ENCODE measurements at places on chromosomes 7 and 10.

DNA sequence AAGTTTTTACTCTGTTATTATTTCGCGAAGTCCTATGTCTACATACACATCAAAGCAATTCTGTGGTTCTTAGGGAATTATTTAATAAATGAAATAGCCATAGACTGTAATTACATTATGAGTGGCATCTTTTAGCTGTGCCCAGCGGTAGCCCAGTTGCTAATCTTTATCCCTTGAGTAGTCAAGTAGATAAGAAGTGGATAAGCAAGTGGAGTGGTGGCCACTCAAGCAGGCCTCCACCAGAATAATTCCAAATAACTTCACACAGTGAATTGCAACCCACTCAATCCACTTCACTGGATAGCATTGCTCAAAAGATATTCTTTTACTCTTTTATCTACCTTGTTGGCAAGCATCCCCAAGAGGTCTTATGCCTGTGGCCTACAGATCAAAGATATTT lies 349.7 kb downstream of the AUTS2 start:
- DNase-seq: no peak

DNA sequence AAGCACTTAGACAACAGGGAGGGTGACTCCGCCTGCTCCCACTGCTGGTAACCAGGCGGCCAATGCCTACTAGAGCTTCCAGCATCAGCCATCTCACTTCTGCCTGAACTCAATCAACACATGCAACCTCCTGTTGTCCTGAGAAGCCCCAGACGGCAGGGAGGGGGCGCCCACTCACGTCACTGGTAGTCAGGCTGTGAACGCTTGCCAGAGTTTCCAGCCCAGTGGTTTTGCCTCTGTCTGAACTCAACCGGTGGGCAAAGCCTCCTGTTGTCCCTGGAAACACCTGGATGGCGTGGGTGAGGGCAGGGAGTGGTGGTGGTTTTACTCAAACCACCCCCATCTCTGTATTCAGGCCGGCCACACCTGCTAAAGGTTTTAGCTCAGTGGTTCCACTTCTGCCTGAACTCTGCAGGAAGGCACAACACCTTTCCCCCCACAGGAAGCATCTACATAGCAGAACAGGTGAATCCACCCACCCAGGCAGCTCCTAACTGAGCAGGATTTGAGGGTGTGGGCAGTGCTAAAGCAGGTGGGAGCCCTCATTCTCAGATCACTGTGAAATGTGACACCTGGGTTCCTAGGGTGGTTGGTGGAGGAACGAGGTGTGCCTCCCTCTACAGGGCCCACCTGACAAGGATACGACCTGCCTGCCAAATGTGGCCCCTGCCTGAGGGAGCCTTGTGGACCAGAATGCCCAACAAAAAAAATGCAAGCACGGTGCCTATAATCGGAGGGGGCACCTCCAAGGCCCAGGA lies 563.0 kb upstream of the SEMA3D start:
- DNase-seq: no peak

GRCh38 chr10:57008189-57008588 lies 647.1 kb upstream of the ZWINT start:
- DNase-seq: no peak

GRCh38 chr7:2260820-2261219 lies 18.8 kb downstream of the NUDT1 start:
- DNase-seq: no peak

DNA sequence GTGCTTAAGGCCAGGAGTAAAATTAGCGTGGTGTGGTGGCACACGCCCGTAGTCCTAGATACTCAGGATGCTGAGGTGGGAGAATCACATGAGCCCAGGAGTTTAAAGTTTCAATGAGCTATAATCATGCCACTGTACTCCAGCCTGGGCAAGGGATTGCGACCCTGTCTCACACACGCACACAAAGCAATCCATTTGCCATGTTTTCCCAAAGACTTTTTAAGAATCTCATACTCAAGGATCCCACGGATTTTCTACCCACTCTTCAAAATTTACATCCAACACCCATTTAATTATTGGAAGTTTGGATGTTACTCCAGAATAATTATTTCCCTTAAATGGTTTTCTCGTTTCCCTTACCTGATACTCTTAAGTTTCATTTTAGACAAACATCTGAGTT lies 47.9 kb downstream of the IGF2BP3 start:
- DNase-seq: no peak

GRCh38 chr10:12631216-12631615 lies 281.9 kb downstream of the CAMK1D start:
- no peak for DNase-seq

DNA sequence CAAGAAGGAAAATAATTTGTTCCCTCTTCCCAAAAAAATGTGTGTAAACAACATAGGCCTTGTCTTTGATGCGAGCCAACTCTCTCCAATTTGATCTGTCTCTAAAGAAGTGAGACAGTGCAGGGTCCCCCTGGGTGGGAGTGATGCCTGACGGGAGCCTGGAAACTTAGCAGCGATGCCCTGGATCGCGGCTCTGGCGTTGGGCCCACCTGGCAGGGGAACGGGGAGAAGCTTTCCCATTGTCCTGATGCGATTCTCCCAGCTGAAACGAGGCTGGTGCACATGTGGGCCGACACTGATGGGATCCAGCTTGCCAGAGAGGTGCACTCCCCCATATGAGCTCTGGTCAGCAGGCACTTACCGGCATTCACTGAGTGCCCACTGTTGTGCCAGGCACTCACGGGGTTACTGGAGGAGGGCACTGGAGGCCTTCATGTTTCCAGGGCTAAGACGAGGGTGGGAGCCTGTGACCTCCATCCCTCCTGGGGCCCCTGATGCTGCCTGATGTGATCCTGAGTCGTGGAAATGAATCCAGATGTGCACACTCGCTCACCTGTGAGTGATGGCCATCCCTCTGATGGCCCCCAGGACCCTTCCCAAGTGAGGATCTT lies 132.8 kb downstream of the PTPN20 start:
- DNase-seq: no peak

GRCh38 chr7:28217143-28217542 lies 36.5 kb upstream of the JAZF1 start:
- no peak for DNase-seq

DNA sequence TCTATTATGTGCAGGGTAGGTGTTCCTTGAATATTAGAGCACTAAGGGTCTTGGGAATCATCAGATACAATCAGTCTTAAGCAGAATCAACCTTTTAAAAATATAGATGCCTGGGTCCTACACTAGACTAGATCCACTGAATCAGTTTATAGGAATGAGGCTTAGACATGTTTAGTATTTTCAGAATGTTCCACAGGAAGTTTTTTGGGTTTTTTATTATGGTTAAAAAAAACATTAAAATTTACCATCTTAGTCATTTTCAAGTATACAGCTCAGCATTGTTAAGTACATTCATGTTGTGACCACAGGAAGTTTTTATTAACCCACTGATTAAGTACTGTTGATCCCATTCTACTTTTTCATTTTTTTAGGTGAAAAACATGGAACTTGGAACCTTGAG lies 135.7 kb downstream of the LCOR start:
- DNase-seq: no peak

DNA sequence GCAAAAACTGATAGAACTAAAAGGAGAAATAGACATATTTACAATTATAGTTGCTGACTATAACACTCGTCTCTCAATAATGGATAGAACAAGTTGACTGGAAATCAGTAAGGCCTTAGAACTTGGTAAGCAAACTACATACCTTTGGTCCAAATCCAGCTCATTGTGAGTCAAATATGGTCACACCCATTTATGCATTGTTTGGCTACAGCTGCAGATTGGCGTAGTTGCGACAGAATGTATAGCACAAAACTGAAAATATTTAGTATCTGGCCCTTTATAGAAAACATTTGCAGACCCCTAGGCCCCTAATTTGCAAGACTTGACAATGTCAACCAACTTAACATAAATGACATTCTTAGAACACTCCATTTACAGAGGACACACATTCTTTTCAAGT lies 103.6 kb upstream of the EGR2 start:
- DNase-seq: no peak

- DNase-seq: no peak
These were observed 335.7 kb downstream of the PHTF2 start for GRCh38 chr7:78134256-78134655.

- no peak for DNase-seq
These were observed 28.2 kb downstream of the TDRD1 start for GRCh38 chr10:114207349-114207748.

DNA sequence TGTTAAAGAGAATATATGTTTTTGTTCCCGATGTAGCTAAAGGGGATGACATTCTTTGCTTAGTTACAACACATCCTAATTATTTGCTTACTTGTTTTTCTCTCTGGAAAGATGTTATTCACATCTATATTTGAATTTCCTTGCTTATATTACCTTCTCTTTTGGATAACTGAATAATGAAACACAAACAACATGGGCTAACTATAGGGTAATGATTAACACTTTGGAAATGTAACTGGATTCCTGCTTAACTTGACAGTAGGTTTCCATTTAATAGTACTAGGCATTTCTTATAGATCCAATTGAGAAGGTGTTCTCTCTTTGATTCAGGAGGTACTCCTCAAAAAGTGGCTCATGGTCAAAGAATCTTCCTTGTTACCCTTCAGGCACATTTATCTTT lies 141.1 kb downstream of the CCSER2 start:
- no peak for DNase-seq

GRCh38 chr7:621572-622285 lies 102.1 kb upstream of the PDGFA start:
- DNase-seq: no peak

GRCh38 chr10:121062115-121062514 lies 211.0 kb downstream of the WDR11 start:
- DNase-seq: no peak

- DNase-seq: no peak
These were observed 78.4 kb downstream of the CYP26A1 start for GRCh38 chr10:93152136-93152535.

GRCh38 chr10:79149662-79150443 lies 81.1 kb downstream of the ZMIZ1 start:
- peak; percentile 30 for DNase-seq

DNA sequence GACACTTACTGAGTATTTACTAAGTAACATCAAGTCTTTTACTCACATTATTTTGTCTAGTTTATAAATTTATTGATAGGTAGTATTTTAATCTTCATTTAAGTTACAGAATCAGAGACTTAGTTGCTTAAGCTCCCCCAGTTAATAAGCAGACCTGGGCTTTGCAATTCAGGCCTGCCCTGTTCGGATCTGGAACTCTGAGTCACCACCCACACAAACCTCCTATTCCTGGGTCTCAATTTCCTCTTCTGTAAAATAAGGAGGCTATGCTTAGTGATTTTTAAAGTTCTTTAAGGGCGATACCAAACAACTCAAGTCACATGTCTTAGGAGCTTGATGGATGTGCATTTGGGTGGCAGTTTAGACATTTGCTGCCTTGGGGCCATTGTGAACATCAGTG lies 3.5 kb upstream of the MGAM start:
- DNase-seq: no peak

- DNase-seq: no peak
These were observed 275.6 kb upstream of the AOAH start for GRCh38 chr7:36999626-37000485.

- no peak for DNase-seq
These were observed 120.8 kb upstream of the NANOS1 start for GRCh38 chr10:118908557-118909256.

GRCh38 chr7:8151161-8151725 lies 110.7 kb downstream of the ICA1 start:
- DNase-seq: no peak

DNA sequence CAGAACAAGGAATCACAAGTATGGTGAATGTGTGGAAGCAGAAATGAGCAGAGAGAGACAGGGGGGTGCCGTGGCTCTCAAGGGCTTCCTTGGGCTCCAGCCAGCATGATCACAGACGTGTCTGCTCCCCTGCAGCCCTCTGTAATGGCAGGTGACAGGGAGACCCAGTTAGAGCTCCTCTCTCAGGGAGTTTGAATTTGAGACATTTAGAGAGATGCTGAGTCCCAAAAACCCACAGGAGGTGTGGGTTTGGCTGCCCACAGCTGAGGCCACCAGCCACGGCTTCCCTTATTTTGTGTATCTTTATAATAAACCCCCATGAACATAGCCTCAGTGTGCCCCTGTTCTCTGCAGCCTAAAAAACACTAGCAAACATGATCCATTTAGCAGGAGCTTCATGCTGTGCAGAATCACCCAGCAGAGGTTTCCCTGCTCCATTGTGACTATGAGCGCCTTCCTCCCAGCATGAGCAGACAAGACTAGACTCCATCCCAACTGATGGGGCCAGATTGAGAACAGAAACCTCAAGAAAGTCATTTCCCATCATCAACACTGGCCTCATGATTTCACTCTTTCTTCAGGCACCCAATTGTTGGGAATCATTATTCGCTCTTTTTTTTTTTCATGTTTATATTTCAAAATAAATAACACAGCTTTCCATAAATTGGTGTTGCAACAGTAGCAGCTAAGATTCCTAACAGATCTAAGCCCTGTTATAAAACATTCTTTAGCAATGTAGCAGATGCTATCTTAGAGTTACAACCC lies 13.4 kb downstream of the NOD1 start:
- DNase-seq: no peak

- peak; percentile 4 for DNase-seq
These were observed 134.1 kb downstream of the ZNF438 start for GRCh38 chr10:30897547-30897946.

- no peak for DNase-seq
These were observed 464.5 kb downstream of the ARL4A start for GRCh38 chr7:13151978-13152377.

- DNase-seq: peak; percentile 56
These were observed 4.8 kb downstream of the ELOVL3 start for GRCh38 chr10:102230861-102231356.

- no peak for DNase-seq
These were observed 104.2 kb upstream of the CHST15 start for GRCh38 chr10:124197371-124198124.
